SJSA1 (cell line): ENCODE measurements at places on chromosomes 5 and 9.

DNA sequence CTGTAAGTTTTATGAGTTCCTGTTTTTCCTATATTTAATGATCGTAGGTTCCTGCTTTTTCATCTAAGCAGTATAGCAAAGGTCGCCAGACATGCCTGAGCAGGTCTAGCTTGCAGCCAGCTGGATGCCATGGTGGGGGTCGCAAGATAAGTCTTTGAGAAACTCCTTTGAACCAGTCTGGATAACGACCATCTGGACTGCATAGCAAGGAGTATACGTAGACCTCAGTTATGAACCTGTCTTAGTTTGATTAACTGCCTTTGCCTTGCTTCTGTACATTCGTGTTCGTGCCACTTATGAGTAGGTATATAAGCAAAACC lies 8.4 kb upstream of the SPATA31E1 start:
- peaks cover 72% of the 10 kb centered on the region for H3K4me1 ChIP-seq
- DNase-seq, result no peak
- no peak overlapping the region for H3K4me3 ChIP-seq
- H3K36me3 ChIP-seq, result peaks cover 10% of the 10 kb centered on the region; the same call in 1 of the 2 replicates
- peak overlapping the region; percentile 56 for H3K27ac ChIP-seq
- no peaks in the 10 kb centered on the region for H3K27me3 ChIP-seq

GRCh38 chr9:31112491-31112890 lies 1272.0 kb upstream of the ACO1 start:
- DNase-seq, result no peak
- no peak overlapping the region for H3K27ac ChIP-seq
- no peaks in the 10 kb centered on the region for H3K27me3 ChIP-seq
- H3K4me3 ChIP-seq, result no peak overlapping the region

- no peaks in the 10 kb centered on the region for H3K27me3 ChIP-seq
- peaks cover 42% of the 10 kb centered on the region for H3K4me1 ChIP-seq
- H3K27ac ChIP-seq, result no peak overlapping the region
- H3K36me3 ChIP-seq, result no peaks in the 10 kb centered on the region
- DNase-seq, result no peak
Measured at GRCh38 chr5:14110196-14110595, 32.9 kb upstream of the TRIO start.

- H3K4me3 ChIP-seq, result no peak overlapping the region
- H3K27ac ChIP-seq, result no peak overlapping the region
- H3K4me1 ChIP-seq, result no peaks in the 10 kb centered on the region
- no peaks in the 10 kb centered on the region for H3K36me3 ChIP-seq
Measured at GRCh38 chr5:157925786-157926671, 67.1 kb upstream of the CLINT1 start.

DNA sequence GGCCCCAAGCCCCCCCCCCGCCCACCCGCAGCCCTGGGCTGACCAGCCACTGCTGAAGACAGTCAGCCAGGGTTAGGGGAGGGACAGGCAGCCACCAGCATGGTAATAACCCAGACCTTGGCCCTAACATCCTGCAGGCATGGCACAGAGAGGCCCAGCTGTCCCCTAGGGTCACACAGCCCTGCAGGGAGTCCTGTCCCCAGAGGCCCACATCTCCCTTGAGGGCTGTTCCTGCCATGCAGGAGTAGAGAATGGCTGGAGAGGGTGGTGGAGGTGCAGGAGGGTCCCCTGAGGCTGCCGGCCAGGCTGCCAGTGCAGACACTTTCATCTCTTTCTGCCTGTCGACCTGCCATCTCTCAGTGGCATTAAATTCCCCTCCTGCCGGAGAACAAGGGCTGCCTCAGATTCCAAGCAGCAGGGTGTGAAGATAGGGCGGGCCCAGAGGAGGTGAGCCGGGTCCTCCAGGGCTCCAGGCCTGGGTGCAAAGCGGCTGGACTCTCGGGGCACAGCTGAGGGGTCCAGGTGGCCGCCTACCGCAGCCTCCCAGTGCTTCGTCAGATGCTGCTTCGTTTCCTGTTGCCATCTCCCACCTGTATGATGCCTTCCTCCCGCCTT lies 40.0 kb downstream of the CXXC5 start:
- no peak overlapping the region for H3K27ac ChIP-seq
- no peak for DNase-seq
- no peak overlapping the region for H3K4me3 ChIP-seq
- H3K27me3 ChIP-seq, result no peaks in the 10 kb centered on the region
- H3K36me3 ChIP-seq, result peaks cover 36% of the 10 kb centered on the region

DNA sequence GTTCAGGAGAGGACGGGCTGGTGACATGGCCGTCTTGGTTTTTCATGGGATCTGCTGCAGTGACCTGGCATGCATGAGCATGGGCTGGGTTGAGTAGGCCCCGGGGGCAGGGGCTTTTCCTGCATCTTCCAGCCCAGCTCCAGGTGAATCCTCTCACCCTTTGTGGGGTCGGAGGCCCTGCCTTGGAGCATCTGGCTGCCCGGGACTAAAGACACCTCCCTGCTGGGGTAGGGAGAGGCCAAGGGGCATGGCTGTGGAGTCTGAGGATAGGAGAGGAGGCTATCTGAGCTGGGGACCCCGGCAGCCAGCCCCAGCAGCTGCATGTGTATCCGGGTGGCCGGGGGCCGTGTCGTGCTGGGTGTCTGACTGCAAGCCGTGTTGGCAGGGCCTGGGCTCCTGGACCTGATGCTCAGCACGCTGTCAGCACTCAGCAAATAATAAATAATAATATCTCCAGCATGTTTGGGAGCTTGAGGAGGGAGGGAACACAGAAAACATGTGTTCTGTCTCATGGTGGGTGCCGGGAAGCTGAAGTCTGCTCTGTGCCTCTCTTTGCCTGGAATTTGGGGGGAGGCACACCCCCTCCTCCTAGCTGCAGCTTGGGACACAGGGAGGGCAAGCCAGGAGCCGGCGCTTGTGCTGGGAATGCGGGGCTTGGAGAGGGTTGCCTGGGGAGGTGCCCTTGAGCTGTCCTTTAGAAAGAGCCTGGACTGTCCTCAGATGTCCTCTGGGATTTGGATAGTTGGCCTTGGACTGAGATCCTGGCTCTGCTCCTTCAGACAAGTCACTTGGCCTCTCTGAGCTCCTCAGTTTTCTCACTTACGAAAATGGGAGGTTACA lies 28.4 kb upstream of the PITX1 start:
- no peaks in the 10 kb centered on the region for H3K4me1 ChIP-seq
- no peaks in the 10 kb centered on the region for H3K36me3 ChIP-seq
- DNase-seq, result no peak
- H3K27ac ChIP-seq, result no peak overlapping the region
- H3K27me3 ChIP-seq, result 0 out of 2 replicates have a peak, but pooled peaks cover 9% of the 10 kb centered on the region

DNA sequence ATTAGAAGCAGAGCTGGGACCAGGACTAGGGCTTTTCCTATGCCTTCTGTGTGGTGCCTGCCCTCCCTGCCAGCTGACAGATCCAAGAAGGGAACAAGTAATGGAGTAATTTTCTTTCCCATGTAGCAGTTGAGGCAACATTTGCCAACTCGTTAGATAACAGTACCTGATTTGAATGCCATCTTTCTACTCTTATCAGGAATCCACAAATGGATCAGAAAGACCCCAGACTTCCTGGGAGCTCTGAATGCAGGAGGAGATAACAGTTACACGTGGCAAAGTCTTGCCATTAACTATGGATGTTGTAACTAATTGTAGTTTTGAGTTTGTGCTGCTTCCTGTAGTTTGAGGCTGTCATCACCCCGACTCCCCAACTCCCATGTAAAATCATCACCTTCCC lies 39.2 kb downstream of the RCL1 start:
- H3K27ac ChIP-seq, result no peak overlapping the region
- H3K36me3 ChIP-seq, result no peaks in the 10 kb centered on the region
- no peaks in the 10 kb centered on the region for H3K27me3 ChIP-seq
- DNase-seq, result no peak
- no peak overlapping the region for H3K4me3 ChIP-seq

- H3K4me1 ChIP-seq, result no peaks in the 10 kb centered on the region
- H3K36me3 ChIP-seq, result no peaks in the 10 kb centered on the region
- no peak overlapping the region for H3K27ac ChIP-seq
- no peak overlapping the region for H3K4me3 ChIP-seq
Measured at GRCh38 chr9:19358701-19359100, 21.3 kb downstream of the RPS6 start.

- no peak for DNase-seq
- H3K27me3 ChIP-seq, result no peaks in the 10 kb centered on the region
Measured at GRCh38 chr9:127660886-127661741, 45.7 kb upstream of the CFAP157 start.

- no peaks in the 10 kb centered on the region for H3K4me1 ChIP-seq
- no peak overlapping the region for H3K27ac ChIP-seq
- DNase-seq, result no peak
- H3K36me3 ChIP-seq, result no peaks in the 10 kb centered on the region
Measured at GRCh38 chr9:547314-547713, 294.2 kb upstream of the DMRT1 start.

GRCh38 chr9:120841930-120842684 lies 615 bp downstream of the PSMD5 start:
- peak overlapping the region; percentile 71 for H3K4me3 ChIP-seq
- peak overlapping the region; percentile 44 for H3K27ac ChIP-seq
- no peaks in the 10 kb centered on the region for H3K27me3 ChIP-seq

DNA sequence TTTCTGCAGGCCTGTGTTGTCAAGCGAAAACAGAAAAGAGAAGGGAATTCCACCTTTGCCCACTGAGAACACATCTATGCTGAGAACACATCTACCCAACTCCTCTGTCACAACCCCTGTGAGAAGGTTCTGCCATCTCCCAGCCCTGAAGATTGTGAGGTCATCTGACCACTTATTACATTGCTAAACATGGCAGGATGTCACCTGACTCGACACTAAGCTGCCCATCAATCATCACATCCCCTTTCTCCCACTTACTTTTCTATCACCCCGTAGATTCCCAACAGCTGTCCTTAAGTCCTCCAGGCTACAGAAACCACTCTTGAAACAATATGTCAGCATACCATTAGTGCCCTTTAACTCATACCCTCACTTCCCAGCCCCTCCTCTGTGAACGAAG lies 64.2 kb upstream of the PRSS3 start:
- H3K4me3 ChIP-seq, result no peak overlapping the region
- H3K4me1 ChIP-seq, result no peaks in the 10 kb centered on the region
- no peak for DNase-seq
- no peak overlapping the region for H3K27ac ChIP-seq
- H3K36me3 ChIP-seq, result no peaks in the 10 kb centered on the region
